ENCODE measurements at places on chromosomes 13 and 19. TPM values are rescaled to one million over a fixed set of nuclear protein-coding genes. Genes with fewer than 3 reads are reported as not detected.

DNA sequence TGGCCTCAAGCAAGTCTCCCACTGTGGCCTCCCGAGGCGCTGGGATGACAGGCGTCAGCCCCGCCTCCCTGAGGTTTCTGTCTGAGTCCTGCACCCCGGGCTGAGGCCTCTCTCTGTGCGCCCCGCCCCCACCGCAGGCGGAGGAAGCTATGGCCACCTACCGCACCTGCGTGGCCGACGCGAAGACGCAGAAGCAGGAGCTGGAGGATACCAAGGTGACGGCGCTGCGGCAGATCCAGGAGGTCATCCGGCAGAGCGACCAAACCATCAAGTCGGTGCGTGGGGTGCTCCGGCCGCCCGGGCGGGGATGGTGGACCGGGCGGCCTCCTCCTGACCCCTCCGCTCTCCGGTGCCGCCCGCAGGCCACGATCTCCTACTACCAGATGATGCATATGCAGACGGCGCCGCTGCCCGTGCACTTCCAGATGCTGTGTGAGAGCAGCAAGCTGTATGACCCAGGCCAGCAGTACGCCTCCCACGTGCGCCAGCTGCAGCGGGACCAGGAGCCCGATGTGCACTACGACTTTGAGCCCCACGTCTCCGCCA, 12.7 kb downstream of the ARHGAP45 start:
- DNase-seq: no peak

The USHBP1 gene
- not detected for total RNA-seq

DNA sequence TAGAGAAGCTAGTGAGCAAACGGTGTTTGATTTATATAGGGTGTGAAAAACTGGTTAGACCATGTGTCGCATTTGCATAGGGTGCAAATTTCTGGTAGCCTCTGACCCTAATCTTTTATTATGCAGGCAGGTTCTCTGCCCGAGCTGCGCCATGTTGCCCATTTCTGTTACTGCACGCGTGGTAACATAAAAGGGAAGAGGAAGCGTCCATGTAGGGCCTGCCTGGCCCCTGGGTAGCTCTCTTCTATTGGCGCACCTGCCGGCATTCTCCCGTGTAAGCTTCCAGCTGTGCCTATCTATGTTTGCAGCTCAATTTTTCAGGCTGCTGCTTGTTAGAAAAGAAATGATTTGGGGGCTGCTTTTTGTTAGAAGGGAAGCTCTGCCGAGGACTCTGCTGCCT, 14.0 kb upstream of the CD70 start:
- no peak for DNase-seq

GRCh38 chr13:89082623-89083022, 1411.5 kb downstream of the SLITRK5 start:
- DNase-seq: no peak

The PHLDB3 gene
- 9.9 TPM for total RNA-seq

The TPTE2 gene
- total RNA-seq: 0.34 TPM

GRCh38 chr19:6521718-6522646, 8.8 kb upstream of the TNFSF9 start:
- DNase-seq: peak; percentile 83

DNA sequence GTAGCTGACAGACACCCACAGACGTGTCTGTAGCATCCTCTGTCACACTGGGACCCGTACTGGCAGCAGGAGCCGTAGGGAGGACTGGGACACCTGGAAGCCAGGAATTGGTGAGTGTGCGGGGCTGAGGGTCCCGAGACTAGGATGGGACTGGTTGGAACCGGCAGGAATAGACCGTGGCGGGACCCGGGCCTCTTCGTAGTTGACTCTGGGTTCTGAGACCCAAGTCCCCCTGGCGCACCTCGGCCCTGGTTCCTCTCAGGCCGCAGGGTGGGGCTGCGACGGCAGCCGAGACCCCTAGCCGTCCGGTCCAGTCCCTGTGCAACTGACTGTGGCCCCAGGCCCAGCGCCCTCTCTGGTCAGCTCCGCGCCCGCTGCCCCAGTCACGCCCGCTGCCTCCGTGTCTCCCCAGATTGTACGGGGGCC, 64.7 kb downstream of the ZNF823 start:
- DNase-seq: no peak

The SIGLEC14 gene
- not detected for total RNA-seq

The DCT gene
- total RNA-seq: not detected
